ENCODE measurements at places on chromosomes 16 and 17.

DNA sequence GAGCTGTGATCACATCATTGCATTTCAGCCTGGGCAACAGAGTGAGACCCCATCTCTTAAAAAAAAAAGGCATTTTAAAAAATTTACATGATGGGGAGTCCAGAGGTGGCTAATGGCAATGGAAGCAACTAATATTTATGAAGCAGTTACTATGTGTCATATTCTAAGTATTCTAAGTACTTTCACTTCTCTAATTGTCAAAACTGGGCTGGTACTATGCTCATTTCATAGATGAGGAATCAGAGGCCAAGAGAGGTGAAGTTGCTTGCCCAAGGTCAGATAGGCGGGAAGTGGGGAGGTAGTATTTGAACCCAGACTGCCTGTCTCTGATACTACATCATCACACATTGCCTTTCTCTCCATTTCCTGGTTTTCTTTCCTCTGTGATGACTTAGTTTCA lies 50.7 kb downstream of the SLC5A11 start:
- DNase-seq, result no peak

- DNase-seq, result no peak
Measured at GRCh38 chr17:65942592-65942991, 249.3 kb downstream of the CEP112 start.

DNA sequence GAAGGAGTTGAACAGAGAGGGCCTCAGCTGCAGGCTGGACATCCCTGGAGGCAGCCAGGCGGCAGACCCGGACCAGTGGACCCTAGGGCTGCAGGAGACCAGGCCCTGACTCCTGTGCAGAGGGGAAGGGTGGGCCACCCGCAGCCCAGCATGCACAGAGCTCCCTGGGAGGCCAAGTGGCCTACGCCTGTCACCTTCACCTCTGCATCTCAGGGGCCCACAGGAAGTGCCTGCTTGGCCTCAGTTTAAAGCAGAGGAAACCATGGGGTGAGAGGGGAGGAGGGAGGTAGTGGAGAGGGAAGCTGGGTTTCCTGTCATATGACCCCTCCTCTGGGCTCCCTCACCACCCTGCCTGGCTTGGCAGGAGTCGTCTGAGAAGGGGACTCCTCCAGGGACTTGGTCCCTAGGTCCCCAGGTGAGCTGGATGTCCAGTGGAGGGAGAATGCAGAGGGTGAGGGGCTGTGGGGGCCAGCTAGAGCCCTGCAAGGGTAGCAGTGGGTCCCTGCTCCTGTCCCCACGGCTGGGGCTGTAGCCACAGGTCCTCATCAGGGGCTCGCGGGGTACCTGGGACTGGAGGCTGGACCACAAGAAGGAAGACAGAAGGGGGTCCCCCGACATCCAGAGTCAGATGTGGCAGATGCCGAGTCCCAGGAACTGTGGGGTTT lies at the start of gene TMC8:
TMC8 (plus strand) TSS at position 335 of the 665 bp plus-strand sequence. CDS start 818 bp downstream, outside the sequence.
- DNase-seq, result peak; percentile 61

DNA sequence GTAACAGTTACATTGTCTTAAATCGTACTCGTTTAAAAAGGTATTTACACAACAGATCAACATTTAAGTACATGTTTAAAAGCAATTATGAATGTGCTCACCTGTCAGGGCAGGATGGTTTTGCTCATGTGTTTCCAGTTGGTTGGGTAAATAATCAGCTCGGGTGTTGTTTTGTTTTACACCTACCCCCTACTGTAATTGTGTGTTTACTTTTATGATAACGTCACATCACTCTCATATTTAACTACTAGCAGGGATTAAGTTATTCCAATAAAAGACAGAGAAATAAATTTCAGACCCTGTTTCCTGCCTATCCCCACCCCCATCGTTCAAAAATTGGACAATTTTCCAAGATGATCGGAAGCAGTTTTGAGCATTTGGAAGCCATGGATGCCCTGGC lies 390.2 kb downstream of the SEC14L1 start:
- no peak for DNase-seq

DNA sequence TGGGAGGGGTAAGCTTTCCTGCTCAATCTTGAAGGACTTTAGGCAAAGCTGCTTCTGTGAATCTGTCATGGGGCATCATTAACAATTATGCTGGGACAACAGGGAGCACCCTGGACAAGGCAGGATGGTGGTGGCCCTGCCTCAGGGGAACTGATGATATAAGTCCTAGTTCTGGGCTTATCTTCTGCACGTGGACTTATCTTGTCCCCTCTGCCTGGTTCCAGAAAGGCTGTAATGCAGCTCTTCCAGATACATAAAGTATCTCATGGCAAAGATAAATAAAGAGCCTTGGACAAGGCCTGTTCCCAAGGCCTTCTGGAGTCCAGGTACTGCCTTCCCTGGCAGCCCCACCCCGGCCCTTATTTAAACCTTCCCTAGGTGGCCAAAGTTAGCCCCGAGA lies 6.0 kb upstream of the ZNF385C start:
- no peak for DNase-seq

DNA sequence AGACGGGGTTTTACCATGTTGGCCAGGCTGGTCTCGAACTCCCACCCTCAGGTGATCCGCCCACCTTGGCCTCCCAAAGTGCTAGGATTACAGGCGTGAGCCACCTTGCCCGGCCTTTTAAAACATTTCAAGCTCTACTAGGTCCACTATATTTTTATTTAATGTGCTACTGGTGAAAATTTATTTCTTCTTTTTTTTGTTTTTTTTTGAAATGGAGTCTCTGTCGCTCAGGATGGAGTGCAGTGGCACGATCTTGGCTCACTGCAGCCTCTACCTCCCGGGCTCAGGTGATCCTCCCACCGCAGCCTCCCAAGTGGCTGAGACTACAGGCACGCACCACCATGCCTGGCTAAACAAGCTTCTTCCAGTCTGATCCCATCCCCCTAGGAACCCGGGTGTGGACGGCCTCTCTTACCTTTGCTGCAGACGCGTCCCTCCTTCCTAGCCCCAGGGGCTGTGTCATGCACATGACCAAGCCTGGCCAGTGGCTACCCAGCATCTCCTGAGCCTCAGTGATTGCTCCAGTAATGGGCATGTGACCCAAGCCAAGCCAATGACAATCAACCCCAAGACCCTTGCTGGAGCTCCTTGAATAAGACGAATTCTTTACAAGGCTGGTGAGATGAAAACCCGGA lies 40.1 kb upstream of the LITAF start:
- DNase-seq, result no peak

- no peak for DNase-seq
Measured at GRCh38 chr17:27600471-27600870, 30.5 kb upstream of the LGALS9 start.

GRCh38 chr17:38911081-38911730 lies 14.2 kb upstream of the LASP1NB start:
- DNase-seq, result no peak

GRCh38 chr16:70418274-70418992 lies 20.5 kb downstream of the ST3GAL2 start:
- no peak for DNase-seq

GRCh38 chr17:60557805-60558204 lies 31.8 kb upstream of the APPBP2 start:
- DNase-seq, result no peak

GRCh38 chr16:70675851-70676513 lies 9.9 kb downstream of the MTSS2 start:
- no peak for DNase-seq

- DNase-seq, result no peak
Measured at GRCh38 chr16:75559564-75560372, 3.7 kb upstream of the TMEM231 start.

DNA sequence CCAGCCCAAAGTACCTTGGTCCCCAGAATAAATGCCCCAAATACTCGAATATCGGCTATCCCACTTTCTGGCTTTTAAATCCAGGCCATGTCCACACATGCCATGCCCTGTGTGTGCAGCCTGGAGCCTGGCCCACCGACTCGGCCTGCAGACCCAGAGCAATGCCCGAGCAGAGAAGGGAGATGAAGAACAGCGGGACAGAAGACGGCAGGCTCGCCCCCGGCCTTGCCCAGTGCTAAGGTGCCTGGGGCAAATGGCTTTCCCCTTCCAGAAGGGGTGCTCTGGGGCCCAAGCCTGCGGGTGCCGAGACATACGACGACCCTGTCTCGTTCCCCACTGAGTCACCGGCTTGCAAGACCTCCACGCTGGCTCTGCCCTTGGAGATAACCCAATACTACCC lies 8.0 kb downstream of the CLUH start:
- DNase-seq, result no peak

DNA sequence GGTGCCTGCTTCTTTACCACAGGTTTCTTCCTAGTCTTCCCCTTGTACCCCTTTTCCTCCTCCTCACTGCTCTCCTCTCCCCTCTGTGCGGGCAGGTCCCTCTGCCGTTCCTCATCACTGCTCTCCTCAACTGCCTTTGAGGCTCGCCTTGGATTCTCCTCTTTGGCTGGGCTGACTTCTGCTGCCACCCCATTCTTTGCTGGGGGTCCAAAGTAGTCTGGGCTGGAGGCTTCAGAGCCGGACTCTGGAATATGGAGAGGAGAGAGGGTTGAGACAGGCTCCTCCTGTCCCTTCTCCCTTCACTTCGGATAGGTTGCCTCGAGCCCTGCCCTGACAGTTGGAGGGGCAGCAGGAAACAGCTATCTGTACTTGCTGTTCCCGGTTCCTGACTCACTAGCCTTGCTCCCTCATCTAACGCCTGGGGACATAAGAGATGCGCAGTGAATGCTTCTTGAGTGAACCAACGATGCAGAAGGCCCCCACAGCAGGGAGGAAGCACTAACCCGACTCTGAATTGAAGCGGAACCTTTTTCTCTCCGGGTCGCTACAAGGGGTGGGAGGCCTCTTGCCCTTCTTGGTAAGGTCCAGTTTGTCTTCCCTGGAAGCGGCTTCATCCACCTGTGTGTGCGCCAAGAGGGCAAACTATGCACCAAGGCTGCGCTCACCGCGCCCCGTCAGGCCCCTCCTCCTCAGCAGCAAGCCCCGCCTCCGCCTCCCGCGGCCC lies 655 bp downstream of the HIRIP3 start:
- DNase-seq, result peak; percentile 75

DNA sequence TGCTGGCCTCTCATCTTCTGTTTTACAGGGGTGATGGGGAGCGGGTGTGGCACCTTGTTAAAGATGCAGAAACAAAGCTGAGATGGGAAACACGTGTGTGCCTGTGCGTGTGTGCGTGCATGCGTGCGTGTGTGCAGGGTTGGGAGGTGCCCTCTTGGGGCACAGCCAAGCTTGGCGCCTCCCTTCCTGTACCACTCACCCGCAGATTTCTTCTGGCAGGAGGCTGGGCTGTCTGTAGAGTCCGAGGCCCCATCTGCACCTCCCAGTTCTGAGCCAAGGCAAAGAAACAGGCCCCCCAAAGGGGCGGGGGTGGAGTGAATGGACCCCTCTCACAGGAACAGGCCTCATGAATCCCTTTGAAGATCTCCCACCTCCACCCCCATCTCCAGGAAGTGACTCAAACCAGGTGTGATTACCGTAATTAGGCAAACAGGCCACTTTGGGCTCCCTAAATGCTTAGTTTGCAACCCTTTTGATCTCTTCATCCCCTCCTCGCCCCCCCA lies 20.9 kb downstream of the TNS4 start:
- peak; percentile 71 for DNase-seq

DNA sequence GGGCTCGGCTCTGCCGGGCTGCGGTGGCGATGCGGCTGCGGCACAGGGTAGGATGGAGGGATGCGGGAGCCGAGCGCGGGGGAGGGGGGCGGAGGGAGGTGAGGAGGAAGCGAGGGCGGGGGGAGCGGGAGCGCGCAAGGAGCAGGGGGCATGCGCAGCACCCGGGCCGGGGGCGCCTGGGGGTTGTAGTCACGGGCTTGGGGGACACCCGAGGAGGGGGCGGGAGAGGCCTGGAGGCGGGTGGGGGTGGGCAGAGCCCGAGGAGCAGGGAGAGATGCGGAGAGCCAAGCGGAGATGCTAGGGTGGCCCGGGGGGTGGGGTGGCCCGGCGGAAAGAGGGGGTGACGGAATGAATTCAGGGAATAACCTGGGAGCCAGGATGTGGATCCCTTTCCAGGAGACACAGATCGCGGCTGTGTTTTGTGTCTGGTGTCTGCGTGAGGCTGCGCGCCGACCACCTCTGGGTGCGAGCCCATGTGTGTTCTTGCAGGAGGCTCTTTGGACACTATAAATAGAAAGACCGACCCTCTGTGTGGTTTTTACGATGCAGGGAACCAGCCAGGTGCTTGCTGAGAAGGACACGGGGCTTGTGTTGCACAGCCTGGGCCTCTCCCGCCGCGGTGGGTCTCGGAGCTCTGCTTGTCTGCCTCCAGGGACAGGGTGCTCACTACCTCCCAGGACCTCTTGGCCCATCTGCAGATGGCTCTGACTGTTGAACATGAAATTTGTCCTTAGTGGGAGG lies at the start of gene STX1B:
STX1B (minus strand) TSS at position 54 of the 741 bp plus-strand sequence. CDS start 242 bp downstream, outside the sequence.
- DNase-seq, result peak; percentile 63

- no peak for DNase-seq
Measured at GRCh38 chr16:3727806-3728381, 10.6 kb upstream of the TRAP1 start.

DNA sequence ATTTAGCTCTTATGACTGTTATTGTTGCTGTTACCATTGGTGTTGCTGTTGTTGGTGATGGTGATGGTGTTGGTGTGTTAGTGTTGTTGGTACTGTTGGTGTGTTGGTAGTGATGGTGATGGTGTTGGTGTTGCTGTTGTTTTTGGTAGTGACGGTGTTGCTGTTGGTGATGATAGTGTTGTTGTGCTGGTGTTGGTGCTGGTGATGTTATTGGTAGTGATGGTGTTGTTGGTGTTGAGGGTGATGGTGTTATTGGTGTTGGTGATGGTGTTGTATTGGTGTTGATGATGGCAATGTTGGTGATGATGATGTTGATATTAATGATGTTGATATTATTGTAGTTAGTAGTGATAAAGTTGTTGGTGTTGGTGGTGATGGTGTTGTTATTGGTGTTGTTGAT lies 285.7 kb upstream of the FOXF1 start:
- DNase-seq, result no peak

- peak; percentile 35 for DNase-seq
Measured at GRCh38 chr16:81696961-81697615, 82.0 kb upstream of the PLCG2 start.

- no peak for DNase-seq
Measured at GRCh38 chr17:56373981-56374833, 219.3 kb upstream of the NOG start.

DNA sequence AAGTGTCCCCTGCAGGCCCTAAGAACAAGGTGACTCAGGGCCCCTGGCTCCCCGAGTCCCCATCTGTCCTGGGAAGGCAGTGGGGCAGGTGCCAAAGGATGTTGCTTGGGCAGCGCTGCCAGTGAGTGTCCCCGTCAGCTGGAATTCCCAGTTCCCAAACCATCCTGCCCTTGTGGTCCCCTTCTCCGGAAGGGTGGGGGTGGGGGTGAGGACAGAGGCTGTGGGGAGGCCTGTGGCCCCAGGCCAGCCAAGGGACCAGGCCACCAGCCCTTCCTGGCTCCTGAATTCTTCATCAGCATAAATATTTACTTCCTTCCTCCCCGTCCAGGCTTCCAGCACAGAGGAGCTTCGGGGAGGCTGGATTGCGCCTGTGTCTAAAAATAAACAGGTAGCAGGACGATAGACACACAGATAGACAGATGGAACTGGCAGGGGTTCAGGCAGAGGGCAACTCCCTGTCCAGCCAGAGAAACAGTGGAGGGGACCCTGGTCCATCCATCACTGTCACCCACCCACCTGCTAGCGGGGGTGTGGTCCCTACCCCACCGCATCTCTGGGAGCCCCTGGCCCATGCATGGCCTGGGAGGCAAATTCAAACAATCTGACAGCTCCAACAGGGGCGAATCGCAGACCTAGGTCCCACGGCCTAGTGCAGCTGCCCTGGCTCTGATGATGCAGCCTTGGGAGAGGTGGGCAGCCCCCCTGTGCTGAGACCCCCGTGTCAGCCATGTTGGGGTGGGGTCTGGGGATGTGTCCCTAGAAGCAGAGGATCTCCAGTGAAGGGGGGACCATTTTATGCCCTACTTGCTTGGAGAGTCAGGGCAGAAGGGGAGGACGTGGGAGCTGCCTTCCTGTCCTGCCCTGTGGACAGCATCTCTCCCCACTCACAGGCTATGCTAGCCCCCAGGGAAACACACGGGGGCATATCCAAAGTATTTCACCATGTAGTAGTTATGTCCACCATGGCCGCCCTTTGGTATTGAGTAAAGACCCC lies 13.2 kb downstream of the GLIS2 start:
- no peak for DNase-seq
